ENCODE measurements at places on chromosomes 2 and 18.

- DNase-seq, result no peak
These were observed 11.8 kb upstream of the SULT1C3 start for GRCh38 chr2:108228006-108228405.

DNA sequence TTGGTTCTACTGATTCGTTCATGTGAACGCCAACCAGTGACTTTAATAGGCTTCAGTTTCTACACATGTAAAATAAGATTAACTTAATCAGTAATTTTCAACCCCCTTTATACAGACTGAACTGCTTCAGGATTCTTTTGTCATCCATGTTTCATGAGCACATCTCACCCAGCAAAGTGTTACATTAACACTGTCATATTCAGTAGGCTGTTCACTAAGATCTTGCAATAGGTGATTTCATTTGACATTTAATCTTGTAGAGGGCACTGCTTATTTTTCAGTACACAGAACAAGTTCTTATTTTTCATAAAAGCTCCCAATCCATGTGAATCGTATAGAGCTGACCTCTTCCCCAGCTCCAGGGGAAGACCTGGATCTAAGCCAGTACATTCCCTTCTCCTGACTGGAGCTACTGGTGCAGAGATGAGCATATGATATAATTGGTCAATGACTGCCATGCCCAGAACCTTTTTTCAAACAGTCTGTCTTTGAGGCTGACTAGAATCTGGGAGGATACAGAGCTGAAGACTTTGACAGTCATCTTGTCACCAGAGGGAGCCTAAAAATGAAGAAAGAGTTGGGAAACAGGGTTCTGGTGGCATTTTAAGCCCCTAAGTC is 72.2 kb upstream of the CHRNA1 start:
- DNase-seq, result no peak

GRCh38 chr2:96265349-96265839 is 403 bp downstream of the TMEM127 start:
- DNase-seq, result no peak

DNA sequence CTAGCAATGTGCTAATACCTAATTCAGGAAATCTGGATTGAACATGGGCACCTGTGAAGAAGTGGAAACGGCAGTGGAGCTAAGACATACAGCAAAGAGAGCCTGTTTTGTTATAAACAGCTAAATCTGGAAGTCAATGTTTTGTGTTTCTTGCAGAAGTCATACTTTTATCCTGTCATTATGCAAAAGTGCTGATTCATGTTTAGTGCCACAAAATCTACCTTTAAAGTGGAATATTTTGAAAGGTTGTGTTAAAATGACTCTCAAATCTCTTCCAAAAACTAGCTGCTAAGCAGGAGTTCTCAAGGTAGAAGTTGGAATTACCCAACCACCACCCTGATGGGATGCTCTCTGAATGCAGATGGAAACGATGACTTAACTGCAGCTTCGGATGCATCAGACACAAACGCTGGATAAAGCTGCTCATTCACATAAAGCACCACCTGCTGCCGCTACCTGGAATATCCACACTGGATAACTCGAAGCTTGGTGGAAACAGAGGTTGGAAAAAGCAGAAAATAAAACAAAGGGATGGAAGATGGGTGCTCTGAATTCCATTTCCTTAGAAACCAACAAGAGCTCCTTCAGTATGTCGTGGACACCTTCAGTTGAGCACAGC is 132.6 kb upstream of the ZNF236 start:
- DNase-seq, result no peak

DNA sequence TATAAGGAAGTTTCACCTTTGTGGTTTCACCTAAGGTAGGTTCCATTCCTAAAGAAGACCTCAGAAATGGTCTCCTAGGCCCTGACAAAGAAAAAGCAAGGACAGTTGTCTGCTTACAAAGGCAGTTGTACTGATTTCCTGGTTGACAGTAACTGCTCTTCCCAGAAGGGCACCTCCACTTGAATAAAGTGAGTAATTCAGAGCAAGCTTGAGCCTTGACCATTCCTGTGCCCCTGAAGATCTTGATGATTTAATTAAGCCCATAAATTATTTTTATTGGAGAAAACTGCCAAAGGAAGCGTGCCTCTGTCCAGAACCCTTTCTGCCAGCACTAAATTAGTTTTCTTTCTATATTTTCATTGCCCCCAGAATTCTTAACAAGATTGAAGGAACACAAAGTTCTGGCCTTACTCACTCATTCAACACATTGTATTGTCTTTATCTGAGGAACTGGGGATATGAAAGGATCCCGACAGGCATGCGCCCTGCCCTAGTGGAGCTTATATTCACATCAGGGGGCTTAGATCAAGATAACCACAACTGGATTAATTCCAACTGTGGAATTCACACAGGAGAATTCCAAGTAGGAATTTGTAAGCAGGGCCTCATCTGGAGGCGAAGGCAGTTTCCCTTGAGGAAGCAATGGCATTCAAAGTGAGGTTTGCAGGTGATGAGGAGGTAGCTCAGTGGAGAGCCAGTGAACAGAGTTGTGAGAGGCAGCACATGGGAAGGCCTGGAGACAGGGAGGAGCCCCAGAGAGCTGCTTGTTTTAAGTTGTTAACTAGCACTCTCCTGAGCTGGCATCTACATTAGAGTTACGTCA is 21.2 kb downstream of the PTRHD1 start:
- no peak for DNase-seq

- DNase-seq, result no peak
These were observed 27.1 kb downstream of the RALB start for GRCh38 chr2:120279708-120280107.

- DNase-seq, result no peak
These were observed 16.6 kb downstream of the FAM168B start for GRCh38 chr2:131076707-131077106.

Data from NCI-H2107 (cell line).